ENCODE measurements at places on chromosomes 16 and 17.

DNA sequence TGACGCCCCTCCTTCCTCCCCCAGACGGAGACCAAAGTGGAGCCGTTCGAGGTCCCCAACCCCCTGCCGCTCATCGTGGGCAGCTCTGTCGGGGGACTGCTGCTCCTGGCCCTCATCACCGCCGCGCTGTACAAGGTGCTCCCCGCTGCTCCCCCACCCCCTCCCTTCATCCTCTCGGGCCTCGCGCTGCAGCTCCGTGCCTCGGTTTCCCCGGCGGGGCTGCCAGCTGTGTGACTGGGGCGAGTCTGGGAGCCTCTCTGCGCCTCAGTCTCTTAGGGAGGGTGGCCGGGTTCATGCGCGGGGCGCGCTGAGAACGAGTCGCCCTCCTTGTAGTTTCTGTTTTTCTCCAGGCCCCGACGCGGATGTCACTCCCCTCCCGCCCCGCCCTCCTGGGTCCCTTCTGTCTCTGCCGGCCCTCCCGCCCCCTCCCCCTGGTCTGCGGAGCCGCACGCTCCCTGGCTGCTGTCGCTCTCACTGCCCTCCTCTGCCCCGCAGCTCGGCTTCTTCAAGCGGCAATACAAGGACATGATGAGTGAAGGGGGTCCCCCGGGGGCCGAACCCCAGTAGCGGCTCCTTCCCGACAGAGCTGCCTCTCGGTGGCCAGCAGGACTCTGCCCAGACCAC is 23.7 kb upstream of the ITGAX start:
- DNase-seq: no peak

DNA sequence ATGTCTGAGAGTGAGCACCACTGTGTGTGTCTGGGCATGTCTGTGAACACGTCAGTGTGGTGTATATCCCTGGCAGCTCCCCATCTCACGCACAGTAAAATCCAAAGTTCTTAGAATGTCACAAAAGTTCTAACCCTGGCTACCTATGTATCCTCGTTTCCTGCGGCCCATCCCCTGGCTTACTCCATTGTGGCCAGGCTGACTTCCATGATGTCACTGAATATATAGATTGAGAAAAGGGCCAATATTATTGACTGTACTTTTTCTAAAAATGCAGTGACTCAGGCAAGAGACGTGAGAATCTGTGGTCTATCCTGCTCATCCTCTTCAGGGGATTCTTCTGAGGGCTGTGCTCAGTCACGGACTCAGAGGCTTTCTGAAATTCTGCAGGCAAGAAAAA is 963 bp upstream of the METTL22 start:
- DNase-seq: no peak

- DNase-seq: no peak
These were observed 224.4 kb downstream of the PRKCA start for GRCh38 chr17:66526827-66527226.

- DNase-seq: no peak
These were observed 22.1 kb downstream of the CDK5R1 start for GRCh38 chr17:32508926-32509325.

DNA sequence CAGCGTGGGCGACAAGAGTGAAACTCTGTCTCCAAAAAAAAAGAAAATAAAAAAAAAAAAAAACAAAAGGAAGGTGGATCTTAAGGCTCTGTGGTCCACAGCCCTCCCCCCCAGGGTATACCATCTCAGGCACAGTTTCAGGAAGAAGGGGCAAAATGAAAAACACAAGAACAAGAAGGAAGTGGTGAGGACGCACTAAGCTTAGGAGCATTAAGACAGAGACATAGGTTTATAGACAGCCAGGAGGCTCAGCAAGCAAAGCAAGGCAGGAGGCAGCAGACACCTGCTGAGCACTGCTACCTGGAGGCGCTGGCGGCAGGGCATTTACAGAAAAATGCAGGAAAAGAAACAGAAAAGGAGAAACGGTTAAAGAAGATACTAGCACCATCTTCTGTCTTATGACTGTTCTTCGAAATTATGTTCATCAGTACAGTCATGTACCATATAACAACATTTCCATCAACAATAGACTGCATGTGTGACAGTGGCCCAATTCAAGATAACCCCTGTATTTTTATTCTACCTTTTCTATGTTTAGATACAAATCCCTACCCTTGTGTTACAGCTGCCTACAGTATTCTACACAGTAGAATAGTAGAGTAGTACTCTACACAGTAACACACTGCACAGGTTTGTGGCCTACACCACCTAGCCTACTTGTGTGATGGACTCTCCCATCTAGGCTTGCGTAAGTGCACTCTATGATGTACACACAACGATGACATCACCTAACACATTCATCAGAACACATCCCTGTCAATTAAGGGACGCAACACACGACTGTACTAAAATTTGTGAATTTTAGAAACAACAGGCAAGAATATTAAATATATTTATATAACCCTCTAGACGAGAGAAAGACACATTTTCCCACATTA is 62.5 kb downstream of the XPO6 start:
- no peak for DNase-seq

- DNase-seq: no peak
These were observed 38.2 kb downstream of the CMTM4 start for GRCh38 chr16:66658143-66658859.

- DNase-seq: no peak
These were observed 190.7 kb downstream of the C16orf95 start for GRCh38 chr16:87126403-87127025.

- DNase-seq: no peak
These were observed 24.5 kb upstream of the OSGIN1 start for GRCh38 chr16:83928341-83929055.

DNA sequence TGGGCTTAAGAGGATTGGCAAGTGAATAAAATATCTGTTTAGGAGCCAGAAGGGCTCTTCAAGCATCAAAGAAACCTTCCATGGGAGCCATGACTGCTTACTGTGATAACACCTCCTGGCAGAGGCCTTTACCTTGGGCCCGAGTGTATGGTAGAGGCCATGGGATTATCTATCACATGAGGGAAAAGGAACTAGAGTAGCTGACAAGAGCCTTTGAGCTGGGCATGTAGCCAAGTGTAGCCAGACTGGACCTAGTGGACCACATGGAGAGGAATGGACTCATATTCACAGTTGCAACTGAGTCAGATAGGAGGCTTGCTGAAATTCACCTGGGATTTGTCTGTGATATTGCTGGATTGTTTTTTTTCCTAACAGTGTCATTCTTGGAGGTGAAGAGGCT is 276.0 kb upstream of the ZFHX3 start:
- no peak for DNase-seq

GRCh38 chr17:79732804-79733691 is 2.3 kb downstream of the ENPP7 start:
- DNase-seq: no peak

All from 8988T (cell line).